ENCODE measurements at places on chromosomes 4 and X.

GRCh38 chr4:127730142-127730913 is at the start of gene SLC25A31:
SLC25A31 (plus strand) TSS chr4:127730400; CDS start chr4:127730546, 146 bp downstream.
- no peak for DNase-seq

GRCh38 chr4:5863461-5864113 is 29.3 kb downstream of the CRMP1 start:
- DNase-seq: no peak

DNA sequence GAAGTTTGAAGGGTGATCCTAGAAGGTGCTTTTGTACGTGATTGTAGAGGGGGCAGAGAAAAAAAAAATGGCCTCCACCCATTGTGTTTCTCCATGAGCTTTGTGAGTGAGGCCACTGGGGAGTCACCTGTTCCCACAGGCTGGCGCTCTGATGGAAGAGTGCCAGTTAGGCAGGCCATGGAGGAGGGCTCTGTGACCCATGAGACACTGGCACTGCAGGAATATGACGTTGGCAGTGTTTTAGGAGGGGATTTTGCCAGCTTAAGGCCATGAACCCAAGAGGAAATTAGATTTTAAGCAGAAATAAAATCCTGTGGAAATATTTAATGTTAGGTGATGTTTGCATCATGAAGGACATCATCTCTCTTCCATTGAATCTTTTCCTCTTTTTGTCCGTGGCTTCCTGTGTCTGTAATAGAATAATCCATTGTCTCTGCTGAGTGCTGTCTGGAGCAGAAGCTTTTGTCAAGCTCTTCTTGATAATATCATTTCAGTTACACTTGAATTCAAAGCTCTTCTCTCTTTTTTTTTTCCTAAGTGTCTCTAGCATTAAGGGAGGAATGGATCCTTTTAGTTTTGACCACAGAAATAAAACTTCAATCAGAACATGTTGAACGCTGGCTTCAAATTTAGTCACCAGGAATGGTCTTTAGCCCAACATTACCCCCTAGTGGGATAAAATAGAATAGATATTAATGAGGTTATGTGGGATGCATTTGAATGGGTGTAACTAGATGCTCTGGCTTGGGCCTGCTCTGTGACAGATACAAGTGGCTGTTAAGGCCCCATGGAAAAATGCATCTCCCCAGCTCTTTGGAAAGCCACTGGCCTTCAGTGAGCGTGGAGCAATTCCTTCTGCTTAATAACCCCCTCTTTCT is 41.0 kb upstream of the UCP1 start:
- DNase-seq: no peak

DNA sequence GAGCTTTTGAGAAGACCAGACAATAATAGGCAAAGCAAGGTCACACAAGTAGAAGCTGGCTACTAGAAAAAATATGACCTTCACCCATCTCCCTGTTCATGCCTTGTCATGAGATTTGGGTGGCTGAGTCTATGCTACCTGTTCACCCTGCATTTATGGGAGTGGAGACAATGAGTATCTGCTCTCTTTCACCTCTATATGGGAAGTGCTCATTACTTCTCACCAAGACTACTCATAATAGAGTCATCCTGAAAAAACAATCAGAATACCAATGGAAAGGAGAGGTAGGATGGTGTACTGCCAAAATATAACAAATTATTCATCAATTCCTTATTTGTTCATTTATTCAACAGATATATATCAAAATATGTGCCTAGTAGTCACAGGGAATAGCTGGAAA is 921.8 kb upstream of the INTU start:
- no peak for DNase-seq

GRCh38 chr4:79209822-79210635 is 115.8 kb downstream of the NAA11 start:
- no peak for DNase-seq

- no peak for DNase-seq
Measured at GRCh38 chrX:31591355-31591754, 519.5 kb upstream of the FTHL17 start.

Measured in T-helper 2 cell (primary cell).